ENCODE measurements at places on chromosomes 5 and 9.

- DNase-seq: no peak
Measured at GRCh38 chr5:64978546-64978945, 209.8 kb downstream of the CWC27 start.

- DNase-seq: no peak
Measured at GRCh38 chr5:84642324-84642723, 257.6 kb upstream of the EDIL3 start.

- no peak for DNase-seq
Measured at GRCh38 chr5:52814352-52815148, 26.8 kb downstream of the ITGA1 start.

DNA sequence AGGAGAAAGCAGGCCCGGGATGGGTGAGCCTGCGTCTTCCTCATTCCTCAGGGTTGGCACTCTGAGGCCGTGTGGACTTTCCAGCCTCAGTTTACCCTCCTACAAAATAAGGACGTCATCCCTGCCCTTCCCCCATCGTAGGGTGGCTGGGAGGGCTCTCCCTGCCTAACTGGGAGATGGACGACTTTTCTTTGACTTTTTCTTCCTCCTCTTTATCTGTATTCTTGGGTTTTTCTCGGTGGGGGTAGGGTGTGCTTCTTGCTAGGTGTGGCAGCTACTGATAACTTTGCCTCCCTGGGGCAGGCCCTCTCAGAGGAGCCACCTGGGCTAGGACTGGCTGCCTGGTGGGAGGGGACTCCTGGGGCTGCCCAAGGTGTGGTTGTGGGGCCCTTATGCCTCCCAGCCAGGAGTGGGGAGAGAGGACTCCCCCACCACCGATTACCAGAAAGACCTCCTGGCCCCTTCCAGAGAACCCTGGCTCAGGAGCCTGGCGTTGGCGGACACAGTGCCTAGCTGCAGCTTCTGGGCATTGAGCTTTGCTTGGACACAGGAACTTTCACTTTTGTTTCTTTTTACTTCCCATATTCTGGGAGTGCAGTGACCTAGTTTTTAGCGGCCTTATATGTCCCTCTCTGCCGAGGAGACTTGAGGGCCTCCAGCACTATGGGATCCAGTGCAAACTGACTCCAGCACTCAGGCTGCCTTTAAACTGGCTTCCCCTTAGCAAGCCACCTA lies 6.1 kb downstream of the GLIPR2 start:
- DNase-seq: no peak

DNA sequence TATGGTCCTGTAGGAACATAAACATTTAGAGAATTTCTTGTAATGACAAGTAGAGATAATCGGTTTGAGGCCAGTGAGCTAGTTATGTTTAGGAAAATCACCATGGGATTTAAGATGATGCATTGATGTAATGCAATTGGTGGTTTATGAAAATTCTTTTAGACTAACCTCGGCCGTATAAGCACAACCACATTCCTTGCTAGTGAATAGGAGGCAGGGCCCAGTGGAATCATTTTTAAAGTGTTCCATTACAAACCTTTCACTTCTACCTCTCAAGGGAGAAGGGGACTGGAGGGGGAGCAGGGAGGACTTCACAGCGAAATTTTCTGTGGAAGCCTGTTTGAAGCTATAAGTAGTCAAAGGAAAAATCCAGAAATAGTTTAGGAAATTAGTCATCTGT lies 71.8 kb upstream of the NFIL3 start:
- DNase-seq: no peak

DNA sequence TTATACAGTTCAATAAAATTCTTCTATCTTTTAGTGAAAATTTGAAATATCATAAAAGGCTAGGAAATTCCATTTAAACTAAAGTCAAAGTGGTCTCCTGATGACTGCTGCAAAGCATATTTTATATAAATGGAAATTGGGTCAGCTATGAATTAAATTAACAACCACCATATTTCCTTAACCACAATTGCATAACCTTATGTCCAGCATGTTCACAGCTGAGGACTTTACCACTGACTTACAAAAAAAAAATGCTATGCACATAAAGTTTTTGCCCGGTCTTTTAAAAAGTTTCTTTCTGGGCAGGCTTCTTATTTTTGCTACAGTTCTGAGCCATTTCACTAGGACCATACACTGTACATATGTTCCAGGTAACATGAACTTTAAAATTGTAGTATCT lies 208.6 kb upstream of the RGMB start:
- no peak for DNase-seq

DNA sequence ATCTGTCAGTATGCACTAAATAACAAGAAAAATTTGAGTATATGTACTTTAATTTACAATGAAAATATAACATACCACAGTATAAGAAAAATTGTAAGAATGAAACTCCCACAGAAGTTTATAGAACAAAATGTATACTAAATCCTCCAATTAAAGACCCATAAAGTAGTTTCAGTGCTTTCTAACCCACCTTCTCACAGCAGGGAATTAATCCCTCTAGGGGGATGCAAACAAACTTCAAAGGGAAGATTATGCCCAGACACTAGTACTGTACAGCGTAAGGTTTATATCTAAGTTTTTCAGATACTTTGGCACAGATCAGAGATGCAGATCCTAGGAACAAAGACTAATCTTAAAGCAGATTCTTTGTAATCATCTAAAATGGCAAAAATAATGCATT lies 57.2 kb downstream of the DENND1A start:
- DNase-seq: no peak

GRCh38 chr5:131524431-131524830 lies 110.6 kb downstream of the RAPGEF6 start:
- DNase-seq: no peak

GRCh38 chr5:59330680-59331079 lies 562.8 kb downstream of the PDE4D start:
- no peak for DNase-seq

DNA sequence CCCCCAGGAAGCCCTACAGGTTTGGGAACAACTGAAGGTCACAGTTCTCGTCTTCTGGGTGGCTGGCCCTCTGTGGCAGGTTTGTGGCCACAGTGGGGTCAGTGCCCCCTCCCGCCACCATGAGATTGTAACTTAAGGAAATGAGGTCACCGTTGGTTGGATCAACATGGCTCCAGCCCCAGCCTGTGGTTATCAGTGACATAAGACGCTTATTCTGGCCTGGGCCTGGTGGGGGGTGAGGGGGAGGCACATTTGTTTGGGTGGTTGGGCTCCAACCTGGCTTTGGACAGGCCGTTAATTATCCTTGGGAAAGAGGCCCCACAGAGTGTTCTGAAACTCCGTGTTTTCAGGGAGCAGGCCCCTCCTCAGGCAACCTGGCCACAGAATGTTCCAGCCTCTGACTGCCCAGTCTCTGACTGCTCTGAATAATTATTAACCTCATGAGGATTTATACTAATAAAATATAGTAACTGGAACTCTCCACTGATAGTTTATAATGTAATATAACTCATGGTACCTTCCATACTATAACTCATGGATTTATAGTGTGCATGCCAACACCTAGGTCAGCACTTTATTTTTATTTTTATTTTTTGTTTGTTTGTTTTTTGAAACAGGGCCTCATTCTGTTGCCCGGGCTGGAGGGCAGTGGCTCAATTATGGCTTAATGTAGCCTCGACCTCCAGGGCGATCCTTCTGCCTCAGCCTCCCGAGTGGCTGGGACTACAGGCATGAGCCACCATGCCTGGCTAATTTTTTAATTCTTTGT lies 58.0 kb upstream of the RPL26L1 start:
- no peak for DNase-seq

DNA sequence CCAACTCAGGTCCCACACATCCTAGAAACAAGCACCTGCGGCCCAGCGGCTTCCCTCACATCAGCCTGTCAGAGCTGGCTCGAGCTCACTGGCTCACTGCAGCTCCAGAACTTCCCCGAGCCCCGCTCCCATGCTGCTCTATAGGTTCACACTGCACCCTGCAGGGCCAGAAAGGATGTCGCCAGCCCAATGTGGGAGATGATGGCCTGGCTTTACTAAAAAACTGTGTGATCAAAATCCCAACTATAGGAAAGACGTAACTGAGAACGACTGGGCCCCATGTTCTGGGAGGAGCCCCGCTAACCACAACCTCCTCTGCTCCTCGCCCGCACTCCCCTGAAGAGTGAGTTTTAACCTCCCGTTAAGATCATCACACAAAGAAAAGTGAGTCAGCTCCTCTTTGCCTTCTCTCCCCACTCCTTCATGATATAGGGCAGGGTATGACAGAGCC lies 4.6 kb downstream of the SURF4 start:
- no peak for DNase-seq

- DNase-seq: no peak
Measured at GRCh38 chr5:149831492-149831891, 101.4 kb downstream of the PPARGC1B start.

GRCh38 chr5:158287643-158288271 lies 428.8 kb upstream of the CLINT1 start:
- DNase-seq: peak; percentile 60

DNA sequence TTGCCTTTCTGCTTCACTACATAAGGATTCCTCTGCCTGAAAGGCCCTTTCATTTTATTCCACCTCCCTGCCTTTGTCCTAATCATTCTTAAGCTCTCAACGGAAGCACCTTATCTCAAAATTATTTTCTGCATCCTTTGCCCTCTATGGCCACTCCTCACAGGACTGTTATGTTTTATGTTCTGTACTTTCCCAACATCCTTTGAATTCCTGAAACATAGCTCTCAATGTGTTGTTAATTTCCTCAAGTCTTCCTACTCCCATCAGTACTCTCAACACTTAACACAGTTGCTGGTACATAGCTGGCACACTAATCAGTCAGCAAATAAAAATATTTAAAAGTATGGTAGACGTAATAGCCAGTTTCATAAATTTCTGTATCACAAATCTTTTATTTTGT lies 193.0 kb downstream of the RFX3 start:
- DNase-seq: no peak

GRCh38 chr9:121269642-121270254 lies 1.8 kb downstream of the GSN start:
- DNase-seq: no peak

GRCh38 chr5:38642189-38642911 lies 85.9 kb upstream of the LIFR start:
- no peak for DNase-seq

DNA sequence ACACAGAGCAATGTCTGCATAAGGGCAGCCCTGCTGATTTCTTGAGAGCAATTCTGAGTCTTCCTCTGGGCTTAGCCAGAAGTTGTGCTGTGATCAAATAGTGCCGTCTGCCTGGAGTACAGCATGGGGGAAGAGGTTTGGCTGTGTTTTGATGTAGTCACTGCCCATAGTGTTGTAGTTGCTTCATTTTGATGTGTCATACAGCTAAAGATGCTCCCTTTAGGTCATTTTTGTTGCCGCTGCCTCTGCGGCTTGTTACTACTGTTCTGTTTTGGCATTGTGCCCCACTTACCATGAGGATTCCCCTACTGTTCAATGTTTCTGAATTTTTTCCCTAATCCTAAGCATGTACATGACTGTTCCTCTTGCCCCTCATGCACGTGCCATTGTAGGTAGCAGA lies 23.0 kb downstream of the SLC36A1 start:
- no peak for DNase-seq

Measured in smooth muscle cell of the brain vasculature (primary cell).